ENCODE measurements at places on chromosomes 12 and 14. TPM values are rescaled to one million over a fixed set of nuclear protein-coding genes. Genes with fewer than 3 reads are reported as not detected.

The OR4E2 gene
- not detected for total RNA-seq

The MSRB3 gene
- total RNA-seq = 19.9 TPM

The TAS2R31 gene
- total RNA-seq = 3.1 TPM

The KCNH3 gene
- 0.15 TPM for total RNA-seq

The GRIP1 gene
- 36.2 TPM for total RNA-seq

The RPS6KL1 gene
- total RNA-seq = 2.3 TPM

The SLC25A47 gene
- not detected for total RNA-seq

The RNFT2 gene
- 20.0 TPM for total RNA-seq

The SIX4 gene
- total RNA-seq = 6.3 TPM

The SDR9C7 gene
- total RNA-seq = not detected

Data from endothelial cell (in vitro differentiated cells).